ENCODE measurements at places on chromosomes 5 and 9. TPM values are rescaled to one million over a fixed set of nuclear protein-coding genes. Genes with fewer than 3 reads are reported as not detected.

ARL14EPL gene
- 0.17 TPM for polyA plus RNA-seq

PCDHB16 gene
- polyA plus RNA-seq, result not detected

CAMK2A gene
- polyA plus RNA-seq, result not detected

PCDHB5 gene
- 0.06 TPM for polyA plus RNA-seq

SHB gene
- polyA plus RNA-seq, result 0.16 TPM

FCN2 gene
- not detected for polyA plus RNA-seq

CA9 gene
- polyA plus RNA-seq, result not detected

SERF1A gene
- 10.3 TPM for polyA plus RNA-seq

ATP10B gene
- polyA plus RNA-seq, result not detected

CXCL14 gene
- not detected for polyA plus RNA-seq

GLRA1 gene
- not detected for polyA plus RNA-seq

RNF224 gene
- not detected for polyA plus RNA-seq

SLC12A7 gene
- polyA plus RNA-seq, result 26.8 TPM

UAP1L1 gene
- 29.1 TPM for polyA plus RNA-seq

IL4 gene
- polyA plus RNA-seq, result not detected

FAM221B gene
- not detected for polyA plus RNA-seq

SPATA31E1 gene
- polyA plus RNA-seq, result not detected

ARHGEF37 gene
- polyA plus RNA-seq, result 0.06 TPM

PCDHGB4 gene
- 0.06 TPM for polyA plus RNA-seq

PCDHB6 gene
- polyA plus RNA-seq, result not detected

TIMD4 gene
- polyA plus RNA-seq, result 0.16 TPM

WNK2 gene
- polyA plus RNA-seq, result 0.49 TPM

ROPN1L gene
- not detected for polyA plus RNA-seq

GMCL2 gene
- not detected for polyA plus RNA-seq

SH3RF2 gene
- not detected for polyA plus RNA-seq

OR13J1 gene
- not detected for polyA plus RNA-seq

IRX4 gene
- polyA plus RNA-seq, result not detected

ANKRD33B gene
- polyA plus RNA-seq, result 2.9 TPM

DCTN3 gene
- polyA plus RNA-seq, result 75.0 TPM

C9orf152 gene
- polyA plus RNA-seq, result not detected

TMEM174 gene
- not detected for polyA plus RNA-seq

PCDHAC1 gene
- polyA plus RNA-seq, result not detected

NRG2 gene
- 0.09 TPM for polyA plus RNA-seq

DIAPH1 gene
- polyA plus RNA-seq, result 61.5 TPM

TSLP gene
- polyA plus RNA-seq, result not detected

TBC1D9B gene
- 122 TPM for polyA plus RNA-seq

GRIN1 gene
- not detected for polyA plus RNA-seq

PTGES gene
- 0.07 TPM for polyA plus RNA-seq

ADAMTS19 gene
- not detected for polyA plus RNA-seq

FGFR4 gene
- polyA plus RNA-seq, result 2.7 TPM

MORN5 gene
- polyA plus RNA-seq, result not detected

AK1 gene
- 28.0 TPM for polyA plus RNA-seq

FUT7 gene
- 7.3 TPM for polyA plus RNA-seq

SRD5A1 gene
- polyA plus RNA-seq, result 14.3 TPM

ZFP2 gene
- polyA plus RNA-seq, result 0.72 TPM

INSL4 gene
- polyA plus RNA-seq, result not detected

PROB1 gene
- 1.2 TPM for polyA plus RNA-seq

RLN1 gene
- polyA plus RNA-seq, result 0.60 TPM

CRHBP gene
- 0.75 TPM for polyA plus RNA-seq

PHF24 gene
- polyA plus RNA-seq, result not detected

PAX5 gene
- polyA plus RNA-seq, result 196 TPM

CNTFR gene
- polyA plus RNA-seq, result not detected

INSL6 gene
- polyA plus RNA-seq, result not detected

LHX2 gene
- polyA plus RNA-seq, result 0.66 TPM

Data from B cell (primary cell).